A549 treated with Hydrocortisone at 1 μM for 4 hours (cell line): ENCODE measurements at places on chromosomes 12 and 14. TPM values are rescaled to one million over a fixed set of nuclear protein-coding genes. Genes with fewer than 3 reads are reported as not detected.

Gene NUP107
- 54.9 to 80.9 TPM (median 63.4 TPM) in 5 replicates for total RNA-seq

Gene ZDHHC22
- total RNA-seq: 0.18 to 0.37 TPM (median 0.23 TPM) in 5 replicates

Gene KLRC2
- total RNA-seq: 1.4 to 2.2 TPM (median 1.7 TPM) in 5 replicates

Gene TSPAN8
- 0.09 to 0.10 TPM in 2 of 5 replicates, not detected in the others for total RNA-seq

Gene FLVCR2
- 11.1 to 14.2 TPM (median 12.5 TPM) in 5 replicates for total RNA-seq

Gene SPSB2
- 27.8 to 35.3 TPM (median 31.2 TPM) in 5 replicates for total RNA-seq

Gene FOXA1
- 5.1 to 6.7 TPM (median 6.2 TPM) in 5 replicates for total RNA-seq

Gene ASB2
- total RNA-seq: 0.28 to 0.91 TPM (median 0.59 TPM) in 5 replicates

Gene NPAS3
- not detected in 5 replicates for total RNA-seq

Gene SYCP3
- 0.18 TPM in 1 of 5 replicates, not detected in the others for total RNA-seq

Gene NRIP2
- not detected in 5 replicates for total RNA-seq

Gene KRT2
- not detected in 5 replicates for total RNA-seq

Gene ERP27
- total RNA-seq: not detected in 5 replicates
